Activated CD4-positive, alpha-beta T cell treated with anti-CD3 and anti-CD28 coated beads, Interleukin-2, amount 10 ng/mL, durations not matched to agents 24 days and 14 days (primary cell): ENCODE measurements at places on chromosomes 1 and 21.
A peak's percentile ranks its signal among the peaks of the same experiment; 100 is the strongest.

GRCh38 chr1:221793439-221794078 is 51.7 kb upstream of the DUSP10 start:
- H3K27ac ChIP-seq = peak overlapping the region; percentile 90
- H3K4me3 ChIP-seq = peak overlapping the region; percentile 45
- no peaks in the 10 kb centered on the region for H3K27me3 ChIP-seq
- H3K4me1 ChIP-seq = peaks cover 38% of the 10 kb centered on the region
- peaks cover 2% of the 10 kb centered on the region for H3K36me3 ChIP-seq

DNA sequence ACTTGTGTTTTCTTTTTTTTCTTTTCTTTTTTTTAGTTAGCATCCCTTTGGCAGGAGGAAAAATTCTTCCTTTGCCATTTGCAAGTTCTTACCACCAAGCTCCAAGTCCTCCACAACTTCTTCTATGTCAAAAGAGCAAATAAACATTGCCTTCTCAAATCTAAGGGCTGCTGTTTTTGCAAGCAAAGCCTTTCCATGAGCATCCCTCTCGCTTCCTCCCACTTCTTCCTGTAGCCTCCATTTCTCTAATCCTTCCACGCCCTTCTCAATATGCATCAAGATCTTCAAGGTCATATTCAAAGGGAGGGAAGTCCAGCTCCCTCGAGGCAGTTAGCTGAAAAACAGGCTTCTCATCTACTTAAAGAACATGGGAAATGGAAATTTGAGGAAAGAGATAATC is 147.1 kb downstream of the ADSS2 start:
- peaks cover 6% of the 10 kb centered on the region for H3K4me1 ChIP-seq
- DNase-seq = no peak
- H3K27me3 ChIP-seq = peaks cover 4% of the 10 kb centered on the region
- H3K4me3 ChIP-seq = no peak overlapping the region
- peaks cover 3% of the 10 kb centered on the region for H3K36me3 ChIP-seq
- no peak overlapping the region for H3K27ac ChIP-seq

DNA sequence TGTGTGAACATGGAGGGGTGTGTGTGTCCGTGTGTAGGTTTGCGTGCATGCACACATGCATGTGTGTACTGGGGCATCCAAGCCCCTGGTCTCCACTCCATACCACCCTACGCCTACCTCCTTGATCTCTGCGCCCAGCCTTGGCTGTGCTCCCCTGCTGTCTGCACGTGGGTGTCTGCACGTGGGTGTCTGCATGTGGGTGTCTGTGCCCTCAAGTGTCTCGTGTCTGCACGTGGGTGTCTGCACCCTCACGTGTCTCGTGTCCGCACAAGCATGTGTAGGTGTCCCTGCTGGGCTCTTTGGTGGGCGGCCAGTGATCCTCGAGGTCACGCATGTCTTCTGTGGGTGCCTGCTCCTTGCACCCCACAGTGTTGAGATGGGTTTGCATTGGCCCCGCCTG is 21.1 kb downstream of the RNF223 start:
- H3K4me3 ChIP-seq = no peak overlapping the region
- H3K27me3 ChIP-seq = peaks cover 5% of the 10 kb centered on the region
- H3K4me1 ChIP-seq = peaks cover 2% of the 10 kb centered on the region
- H3K36me3 ChIP-seq = peaks cover 2% of the 10 kb centered on the region
- no peak for DNase-seq
- H3K27ac ChIP-seq = no peak overlapping the region

DNA sequence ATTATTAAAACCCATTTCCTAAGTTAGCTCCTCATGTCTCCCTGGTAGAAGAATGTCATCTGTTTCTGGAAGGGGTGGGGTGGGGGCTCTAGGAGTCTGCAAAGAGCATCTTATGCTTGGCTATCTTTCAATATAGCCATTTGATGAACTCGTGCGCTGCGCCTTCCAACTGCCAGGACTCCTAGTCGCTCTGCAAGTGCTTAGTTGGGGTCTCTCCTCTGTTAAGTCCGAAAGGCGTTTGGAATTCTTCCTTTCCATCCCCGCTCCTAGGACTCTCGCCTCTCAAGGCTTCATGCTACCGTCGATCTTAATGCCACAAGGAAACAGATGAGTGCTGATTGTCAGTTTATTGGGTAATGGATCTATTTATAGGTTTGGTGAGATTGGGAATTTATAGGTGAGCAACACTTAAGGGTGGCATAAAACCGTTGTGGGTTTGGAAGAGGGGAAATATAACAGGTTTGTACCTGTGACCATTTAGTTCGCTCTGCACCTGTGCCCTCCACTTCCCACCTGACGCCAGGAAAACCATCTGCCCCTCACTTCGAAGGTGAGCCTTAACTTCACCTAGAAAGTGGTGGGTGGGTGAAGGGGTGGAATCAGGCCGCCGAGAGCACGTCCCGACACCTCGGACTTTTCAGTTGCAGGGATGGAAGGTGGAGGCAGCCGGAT is 1.1 kb downstream of the KCNH1 start:
- H3K4me3 ChIP-seq = no peak overlapping the region
- no peak for DNase-seq
- peaks cover 73% of the 10 kb centered on the region for H3K27me3 ChIP-seq
- peaks cover 2% of the 10 kb centered on the region for H3K4me1 ChIP-seq

GRCh38 chr1:160076295-160076694 is 5.0 kb upstream of the KCNJ9 start:
- H3K36me3 ChIP-seq = no peaks in the 10 kb centered on the region
- no peak for DNase-seq
- no peak overlapping the region for H3K27ac ChIP-seq
- no peak overlapping the region for H3K4me3 ChIP-seq
- peaks cover 18% of the 10 kb centered on the region for H3K4me1 ChIP-seq

- no peak overlapping the region for H3K27ac ChIP-seq
- DNase-seq = no peak
- peaks cover 9% of the 10 kb centered on the region for H3K4me1 ChIP-seq
- H3K4me3 ChIP-seq = no peak overlapping the region
- H3K36me3 ChIP-seq = no peaks in the 10 kb centered on the region
These were observed 5.0 kb downstream of the CLDN19 start for GRCh38 chr1:42735056-42735455.

GRCh38 chr21:14686466-14687267 is 140.6 kb upstream of the SAMSN1 start:
- no peaks in the 10 kb centered on the region for H3K27me3 ChIP-seq
- peaks cover 5% of the 10 kb centered on the region for H3K36me3 ChIP-seq
- peak overlapping the region; percentile 25 for H3K4me3 ChIP-seq
- DNase-seq = no peak

DNA sequence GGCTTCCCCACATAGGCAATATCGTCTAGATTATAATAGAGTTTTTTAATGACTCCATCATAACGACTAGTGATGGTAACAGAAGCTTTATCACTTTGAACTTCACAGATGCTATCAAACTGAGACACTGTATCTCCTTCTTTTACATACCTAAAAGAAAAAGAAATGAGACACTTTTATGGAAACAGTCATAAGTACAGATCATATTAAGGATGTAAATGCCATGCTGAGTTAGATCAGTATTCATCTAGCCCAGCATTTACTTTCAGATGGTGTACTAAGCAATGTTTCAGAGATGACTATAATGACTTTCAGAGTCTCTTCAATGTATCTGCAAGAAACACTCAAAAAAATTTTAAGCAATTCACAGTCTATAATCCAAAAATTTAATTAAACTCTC is 18.9 kb downstream of the DBT start:
- peaks cover 5% of the 10 kb centered on the region for H3K4me1 ChIP-seq
- H3K27me3 ChIP-seq = no peaks in the 10 kb centered on the region
- DNase-seq = no peak
- H3K4me3 ChIP-seq = no peak overlapping the region

GRCh38 chr1:2466958-2467554 is 9.0 kb upstream of the PLCH2 start:
- H3K27ac ChIP-seq = no peak overlapping the region
- no peaks in the 10 kb centered on the region for H3K36me3 ChIP-seq
- H3K4me3 ChIP-seq = no peak overlapping the region

GRCh38 chr1:223144431-223144830 is 1.4 kb upstream of the TLR5 start:
- no peak overlapping the region for H3K4me3 ChIP-seq
- no peaks in the 10 kb centered on the region for H3K36me3 ChIP-seq
- peak; percentile 54 for DNase-seq
- no peak overlapping the region for H3K27ac ChIP-seq
- H3K27me3 ChIP-seq = peaks cover 5% of the 10 kb centered on the region

GRCh38 chr1:91757763-91758460 is 128.0 kb downstream of the TGFBR3 start:
- H3K4me1 ChIP-seq = peaks cover 26% of the 10 kb centered on the region
- DNase-seq = no peak
- H3K27me3 ChIP-seq = peaks cover 12% of the 10 kb centered on the region
- H3K36me3 ChIP-seq = peaks cover 15% of the 10 kb centered on the region
- H3K27ac ChIP-seq = no peak overlapping the region

- no peak overlapping the region for H3K4me3 ChIP-seq
- no peak for DNase-seq
- H3K4me1 ChIP-seq = no peaks in the 10 kb centered on the region
- H3K27me3 ChIP-seq = no peaks in the 10 kb centered on the region
- H3K27ac ChIP-seq = no peak overlapping the region
These were observed 75.1 kb upstream of the NEGR1 start for GRCh38 chr1:72357411-72357810.

GRCh38 chr1:239841631-239842030 is 250.1 kb upstream of the FMN2 start:
- H3K4me1 ChIP-seq = no peaks in the 10 kb centered on the region
- no peak overlapping the region for H3K4me3 ChIP-seq
- H3K27ac ChIP-seq = no peak overlapping the region
- H3K36me3 ChIP-seq = no peaks in the 10 kb centered on the region

- H3K27me3 ChIP-seq = peaks cover 2% of the 10 kb centered on the region
- H3K27ac ChIP-seq = no peak overlapping the region
- no peaks in the 10 kb centered on the region for H3K36me3 ChIP-seq
These were observed 70.8 kb downstream of the DDAH1 start for GRCh38 chr1:85394130-85394529.

DNA sequence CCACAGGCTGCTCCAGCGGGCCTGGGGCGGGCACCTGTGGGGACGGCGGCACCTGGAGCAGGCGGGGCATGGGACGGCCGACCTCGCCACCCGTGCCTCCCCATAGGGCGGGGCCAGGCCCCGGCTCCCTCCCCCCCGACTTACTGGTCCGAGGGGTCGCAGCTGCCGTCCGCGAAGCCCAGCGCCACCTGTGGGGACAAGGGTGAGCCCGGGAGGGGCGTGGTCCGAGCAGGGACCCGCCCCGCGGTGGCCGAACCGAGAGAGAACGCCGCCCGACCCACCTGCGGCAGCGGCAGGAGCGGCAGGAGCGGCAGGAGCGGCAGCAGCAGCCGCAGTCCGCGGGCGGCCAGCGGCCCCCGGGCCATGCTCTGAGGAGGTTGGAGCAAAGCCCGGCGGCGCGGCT is at the start of gene TMEM52:
Gene TMEM52, minus strand, starts transcription at position 379 of the 403 bp plus-strand sequence. Its CDS starts 14 bp downstream, at position 365.
- no peaks in the 10 kb centered on the region for H3K36me3 ChIP-seq
- peak within 1 kb of the TSS; percentile 79 for H3K4me3 ChIP-seq
- peaks cover 2% of the 10 kb centered on the region for H3K27me3 ChIP-seq
- H3K27ac ChIP-seq = peak within 1 kb of the TSS; percentile 70
- H3K4me1 ChIP-seq = peaks cover 3% of the 10 kb centered on the region

GRCh38 chr1:222266223-222267196 is 281.4 kb downstream of the HHIPL2 start:
- H3K4me1 ChIP-seq = no peaks in the 10 kb centered on the region
- no peak overlapping the region for H3K27ac ChIP-seq
- H3K4me3 ChIP-seq = no peak overlapping the region
- no peak for DNase-seq
